Activated CD8-positive, alpha-beta memory T cell treated with anti-CD3 and anti-CD28 coated beads for 24 hours (primary cell): ENCODE measurements at places on chromosomes 2 and 18.
A peak's percentile ranks its signal among the peaks of the same experiment; 100 is the strongest.

- DNase-seq, result peak; percentile 76
Observed at GRCh38 chr2:39128919-39129391, 8.1 kb upstream of the SOS1 start.

GRCh38 chr2:225010804-225011203, 31.5 kb downstream of the DOCK10 start:
- DNase-seq, result no peak

DNA sequence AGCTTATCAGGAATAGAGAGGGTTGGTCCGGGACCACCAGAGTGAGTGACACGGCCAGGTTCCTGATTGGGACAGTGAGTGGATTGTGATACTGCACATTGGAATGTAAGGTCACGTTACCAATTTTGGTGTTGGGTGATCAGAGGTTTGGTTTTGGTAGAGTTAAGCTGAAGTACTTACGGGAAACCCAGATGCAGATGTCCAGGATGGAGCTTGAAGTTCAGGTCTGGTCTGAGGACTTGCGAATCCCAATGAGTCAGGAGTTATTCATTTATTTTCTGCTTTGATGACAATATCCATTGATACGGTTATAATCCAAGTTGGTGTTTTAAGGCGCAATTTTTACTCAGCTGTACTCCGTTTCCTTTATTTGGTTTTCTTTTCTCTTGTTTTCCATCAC, 273.6 kb downstream of the ALPK2 start:
- no peak for DNase-seq

GRCh38 chr2:150339951-150340350, 147.5 kb downstream of the RND3 start:
- no peak for DNase-seq

DNA sequence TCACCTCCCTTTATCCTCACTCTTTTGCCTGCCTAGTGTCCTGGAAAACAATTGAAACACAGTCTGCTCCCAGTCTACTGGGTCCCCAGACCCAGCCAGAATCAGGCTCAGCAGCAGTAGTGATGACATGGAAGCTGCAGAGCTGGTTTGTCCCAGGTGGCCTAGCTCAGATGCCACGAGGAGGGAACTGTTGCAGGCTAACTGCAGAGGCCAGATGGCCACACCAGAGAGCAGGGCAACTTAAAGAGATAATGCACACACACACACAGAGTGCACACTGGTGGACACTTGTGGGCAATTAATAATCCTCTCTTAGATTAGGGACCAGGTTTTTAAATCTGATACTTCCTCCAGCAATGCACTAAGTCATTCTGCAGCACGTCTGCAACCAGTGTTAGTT, 42.4 kb downstream of the GYPC start:
- DNase-seq, result no peak

DNA sequence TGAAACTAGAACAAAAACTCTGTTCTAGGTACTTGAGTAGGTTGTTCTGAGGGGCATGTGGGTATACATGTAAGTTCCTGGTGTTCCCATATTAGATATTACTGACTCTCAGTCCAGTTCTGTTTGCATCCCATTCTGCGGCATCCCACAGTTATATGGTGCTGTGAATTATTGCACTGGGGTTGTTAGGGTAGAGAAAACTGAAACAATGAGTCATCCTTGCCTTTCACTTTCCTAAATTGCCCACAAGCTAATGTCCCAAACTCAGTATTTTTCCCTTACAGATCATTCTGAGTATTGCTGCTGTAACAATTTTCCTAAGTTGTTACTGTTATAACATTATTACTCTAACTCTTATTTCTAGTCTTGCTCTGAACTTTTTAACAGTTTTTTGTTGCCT, 3.0 kb downstream of the WDR75 start:
- no peak for DNase-seq

- no peak for DNase-seq
Observed at GRCh38 chr2:175728032-175728431, 274.0 kb downstream of the LNPK start.

GRCh38 chr2:231394211-231395141, 1.0 kb upstream of the B3GNT7 start:
- DNase-seq, result no peak

DNA sequence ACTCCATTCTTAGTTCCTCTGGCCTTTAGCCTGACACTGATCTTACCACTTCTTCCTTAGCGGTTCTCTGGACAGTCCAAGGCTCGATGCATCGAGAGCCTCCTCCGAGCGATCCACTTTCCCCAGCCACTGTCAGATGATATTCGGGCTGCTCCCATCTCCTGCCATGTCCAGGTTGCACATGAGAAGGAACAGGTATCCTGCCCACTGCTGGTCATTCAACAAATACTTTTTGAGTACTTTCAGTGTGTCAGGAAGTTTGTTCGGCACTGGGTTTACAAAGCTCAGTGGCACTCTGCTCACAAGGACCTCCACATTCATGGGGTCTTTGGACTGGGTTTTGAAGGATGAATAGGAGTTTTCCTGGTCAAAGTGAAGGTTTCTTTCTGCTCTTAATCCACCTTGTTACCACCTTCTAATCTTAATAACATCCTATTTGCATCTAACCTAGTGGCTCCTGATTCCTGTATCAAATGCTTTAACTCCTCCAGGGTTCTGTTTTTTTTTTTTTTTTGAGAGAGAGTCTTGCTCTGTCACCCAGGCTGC, 25.8 kb downstream of the GCKR start:
- no peak for DNase-seq

DNA sequence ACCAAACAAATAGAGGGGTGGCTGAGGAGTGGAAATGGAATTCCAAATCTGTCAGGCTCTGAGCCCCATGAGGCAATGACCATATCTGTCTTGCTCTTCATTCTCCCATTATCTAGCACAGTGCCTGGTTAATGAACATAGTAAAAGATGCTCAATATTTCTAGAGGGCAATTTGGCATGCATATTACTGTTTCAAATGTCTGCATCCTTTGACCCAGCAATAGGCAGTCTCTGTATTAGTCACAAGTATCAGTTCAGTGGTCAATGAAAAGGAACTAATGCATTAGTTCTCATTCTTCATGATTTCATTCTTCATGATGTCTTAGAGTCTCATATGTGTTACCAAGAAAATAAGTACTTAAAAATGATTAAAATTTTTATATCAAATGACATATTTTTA, 28.4 kb upstream of the MALL start:
- no peak for DNase-seq
